HT-29 (cell line): ENCODE measurements at places on chromosomes 12 and 14. TPM values are rescaled to one million over a fixed set of nuclear protein-coding genes. Genes with fewer than 3 reads are reported as not detected.

- DNase-seq: no peak
These were observed 67.5 kb upstream of the PRIMA1 start for GRCh38 chr14:93855737-93856136.

- no peak for DNase-seq
These were observed 712 bp upstream of the FZD10 start for GRCh38 chr12:130161261-130162243.

DNA sequence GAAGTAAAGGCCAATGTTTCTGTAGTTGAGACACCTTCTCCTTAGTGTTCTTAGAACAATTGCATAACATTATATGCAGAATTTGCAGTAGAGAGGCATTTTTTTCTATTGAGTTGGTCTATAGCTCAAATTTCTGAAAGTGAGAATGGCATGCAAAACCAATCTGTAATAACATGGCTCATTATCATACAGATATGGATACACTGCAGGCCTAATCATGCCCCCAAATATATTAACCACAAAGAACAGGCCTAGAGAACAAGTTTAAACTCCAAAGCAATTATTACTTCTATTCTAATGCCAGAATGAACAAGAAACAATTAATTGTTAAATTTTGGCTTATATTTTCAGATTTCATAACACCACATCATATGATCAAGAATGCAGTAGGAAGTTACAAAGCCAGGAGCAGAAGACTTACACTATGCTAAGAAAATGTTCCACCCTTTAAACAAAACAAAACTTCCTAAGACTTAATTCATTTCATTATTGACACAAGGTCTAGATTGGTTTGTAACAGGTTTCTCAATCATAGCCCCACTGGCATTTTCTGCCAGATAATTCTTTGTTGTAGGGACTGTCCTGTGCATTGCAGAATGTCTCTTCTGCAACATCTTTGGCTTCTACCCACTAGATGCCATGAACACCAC, 26.9 kb downstream of the TMTC1 start:
- DNase-seq: no peak

- no peak for DNase-seq
These were observed 13.9 kb upstream of the FBRSL1 start for GRCh38 chr12:132476038-132476414.

GRCh38 chr12:99906786-99907579, 77.8 kb downstream of the ANKS1B start:
- no peak for DNase-seq

- no peak for DNase-seq
These were observed 137.5 kb downstream of the NRXN3 start for GRCh38 chr14:78307671-78308070.

DNA sequence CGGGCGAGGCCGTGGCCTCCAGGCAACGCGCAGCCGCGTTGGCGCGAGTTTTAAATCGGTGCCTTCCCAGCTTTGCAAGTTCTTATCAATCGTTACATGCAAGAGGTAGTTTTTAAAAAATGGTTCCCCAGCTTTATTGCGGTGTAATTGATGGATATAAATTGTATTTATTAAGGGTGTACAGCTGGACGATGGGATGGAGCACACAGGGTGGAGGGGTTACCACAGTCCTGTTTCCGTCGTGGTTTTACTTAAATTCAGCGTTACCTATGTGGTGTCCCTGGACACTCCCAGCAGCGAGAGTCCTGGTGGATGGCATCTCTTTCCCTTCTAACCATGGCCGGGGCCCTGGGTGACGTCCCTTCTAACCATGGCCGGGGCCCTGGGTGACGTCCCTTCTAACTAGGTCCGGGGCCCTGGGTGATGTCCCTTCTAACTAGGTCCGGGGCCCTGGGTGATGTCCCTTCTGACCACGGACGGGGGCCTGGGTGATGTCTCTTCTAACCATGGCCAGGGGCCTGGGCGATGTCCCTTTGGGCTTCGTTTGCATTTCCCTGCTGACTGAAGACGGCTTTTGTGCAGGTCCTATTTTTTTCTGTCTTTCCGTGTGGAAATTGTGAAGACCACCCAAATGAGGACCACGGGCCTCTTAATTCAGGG, 97.9 kb downstream of the TNFAIP2 start:
- DNase-seq: no peak

GRCh38 chr14:101830271-101830670, 68.8 kb downstream of the PPP2R5C start:
- no peak for DNase-seq

DNA sequence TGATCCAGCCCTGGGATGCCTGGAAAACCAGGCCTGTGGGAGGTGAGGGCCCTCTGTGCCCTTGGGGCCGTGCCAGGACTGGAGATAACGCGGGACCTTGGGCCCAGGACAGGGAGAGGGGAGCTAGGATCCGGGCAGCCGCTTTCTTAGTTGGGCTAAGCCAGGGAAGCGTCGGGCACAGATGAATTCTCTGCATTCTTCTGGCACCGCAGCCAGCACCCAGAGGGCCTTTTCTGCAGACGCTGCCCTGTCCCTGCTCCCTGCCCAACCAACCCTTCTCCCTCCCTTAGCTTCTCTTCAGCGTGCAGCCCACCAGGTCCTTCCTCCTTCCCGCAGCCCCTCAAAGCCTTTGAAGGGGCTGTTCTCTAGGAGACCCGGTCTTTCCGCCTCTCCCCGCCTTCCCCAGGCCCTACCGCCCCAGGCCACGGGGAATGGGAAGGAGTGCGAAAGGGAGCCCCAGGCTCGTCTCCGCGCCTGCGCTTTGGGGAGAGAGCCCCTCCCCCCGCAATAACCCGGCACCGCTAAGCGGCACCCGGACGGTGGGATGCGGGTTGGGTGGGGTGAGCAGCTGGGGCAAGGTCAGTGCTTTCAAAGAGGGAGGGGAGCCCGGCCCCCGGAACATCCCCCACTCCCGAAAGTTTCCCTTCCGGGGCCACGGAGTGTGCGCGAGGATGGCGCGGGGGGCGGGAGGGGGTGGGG, 663 bp downstream of the NCKAP5L start:
- DNase-seq: peak; percentile 54

DNA sequence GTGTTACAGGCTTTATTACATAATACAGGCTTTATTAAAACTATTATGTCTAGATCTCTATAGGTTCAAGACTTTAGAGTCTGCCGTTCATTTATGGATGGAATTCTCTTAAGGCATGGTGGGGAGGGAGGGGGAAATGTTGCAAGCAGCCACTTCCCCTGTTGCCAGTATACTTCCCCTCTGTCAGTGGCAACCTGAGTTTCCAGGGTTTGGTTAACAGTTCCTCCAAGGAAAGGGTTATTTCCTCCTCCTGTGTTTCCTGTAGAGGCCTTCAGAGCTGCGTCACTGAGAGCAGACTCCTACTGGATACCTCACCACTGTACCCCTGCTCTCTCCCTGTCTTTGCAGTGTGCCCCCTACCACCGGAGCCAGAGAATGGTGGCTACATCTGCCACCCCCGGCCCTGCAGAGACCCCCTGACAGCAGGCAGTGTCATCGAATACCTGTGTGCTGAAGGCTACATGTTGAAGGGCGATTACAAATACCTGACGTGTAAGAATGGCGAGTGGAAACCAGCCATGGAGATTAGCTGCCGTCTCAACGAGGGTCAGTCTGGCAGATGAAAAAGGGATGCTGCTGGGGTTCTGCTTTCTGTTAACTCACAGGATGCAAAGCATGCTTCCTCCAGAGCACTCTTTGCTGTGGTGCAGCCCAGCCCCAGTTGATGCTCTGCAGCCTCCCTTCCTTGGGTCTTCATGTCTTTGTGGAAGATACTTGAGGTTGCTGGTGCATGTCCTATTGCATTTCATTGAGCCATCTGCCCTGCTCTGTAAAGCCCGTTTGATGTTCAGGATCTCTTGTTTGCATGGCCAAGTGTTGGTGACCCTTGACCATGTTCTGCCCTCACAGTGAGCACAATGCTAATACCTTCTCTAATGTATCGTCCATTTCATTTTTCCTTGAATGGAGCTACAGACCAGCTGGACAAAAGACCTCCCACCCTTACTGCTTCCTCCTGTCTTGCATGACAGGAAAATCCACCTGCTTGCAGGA, 63.6 kb upstream of the SRSF5 start:
- DNase-seq: no peak

DNA sequence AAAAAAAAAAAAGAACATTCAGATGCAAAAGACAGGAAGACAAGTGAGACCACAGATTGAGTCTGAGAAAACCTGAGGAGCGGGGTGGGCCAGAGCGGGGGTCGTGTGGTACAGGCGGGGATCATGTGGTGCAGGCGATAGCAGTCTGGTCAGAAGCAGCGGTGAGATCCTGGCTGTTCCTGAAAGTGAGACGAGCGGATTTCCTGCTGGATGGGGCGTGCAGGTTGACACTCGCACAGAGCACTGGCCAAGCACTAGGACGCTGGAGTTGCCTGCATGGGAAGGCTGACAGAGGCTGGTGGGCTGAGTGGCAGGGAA, 35.7 kb downstream of the CDC42BPB start:
- DNase-seq: no peak

HCAR1 gene
- total RNA-seq: 31.8 and 38.4 TPM in 2 replicates

GALNT16 gene
- not detected in 2 replicates for total RNA-seq

DPY19L2 gene
- total RNA-seq: not detected in 2 replicates

ESPL1 gene
- 28.0 and 31.0 TPM in 2 replicates for total RNA-seq

TEX22 gene
- not detected in 2 replicates for total RNA-seq

GLI1 gene
- 2.0 and 4.2 TPM in 2 replicates for total RNA-seq

SLC4A8 gene
- total RNA-seq: not detected in 2 replicates

MUCL1 gene
- not detected in 2 replicates for total RNA-seq

RD3L gene
- not detected in 2 replicates for total RNA-seq
